Caco-2 (cell line): ENCODE measurements at places on chromosomes 5 and 9. TPM values are rescaled to one million over a fixed set of nuclear protein-coding genes. Genes with fewer than 3 reads are reported as not detected.

The NUTM2G gene
- not detected in 2 replicates for total RNA-seq

The PCDHGA5 gene
- 0.57 and 0.72 TPM in 2 replicates for total RNA-seq

The JAKMIP2 gene
- 0.58 and 1.2 TPM in 2 replicates for total RNA-seq

The SLC24A2 gene
- total RNA-seq = 0.07 TPM in 1 of 2 replicates, not detected in the other

DNA sequence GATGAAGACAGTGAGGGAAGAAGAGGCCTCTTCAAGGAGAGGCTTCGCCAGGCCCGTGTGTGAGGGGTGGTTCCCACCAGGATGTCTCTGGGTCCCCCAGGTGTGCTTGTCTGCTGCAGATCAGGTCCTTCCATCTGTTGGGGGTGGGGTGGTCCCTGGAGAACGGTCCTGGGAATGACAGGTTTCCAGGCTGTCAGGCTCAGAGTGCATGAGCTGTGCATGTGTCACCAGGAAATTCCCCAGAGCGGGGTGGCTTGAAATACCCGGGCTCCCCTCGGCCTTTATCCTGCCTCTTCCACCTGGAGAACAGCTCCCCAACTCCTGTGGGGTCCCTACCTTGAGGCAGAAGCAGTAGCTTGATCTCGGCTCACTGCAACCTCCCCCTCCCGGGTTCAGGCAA lies 118.8 kb downstream of the GAPVD1 start:
- DNase-seq = no peak

DNA sequence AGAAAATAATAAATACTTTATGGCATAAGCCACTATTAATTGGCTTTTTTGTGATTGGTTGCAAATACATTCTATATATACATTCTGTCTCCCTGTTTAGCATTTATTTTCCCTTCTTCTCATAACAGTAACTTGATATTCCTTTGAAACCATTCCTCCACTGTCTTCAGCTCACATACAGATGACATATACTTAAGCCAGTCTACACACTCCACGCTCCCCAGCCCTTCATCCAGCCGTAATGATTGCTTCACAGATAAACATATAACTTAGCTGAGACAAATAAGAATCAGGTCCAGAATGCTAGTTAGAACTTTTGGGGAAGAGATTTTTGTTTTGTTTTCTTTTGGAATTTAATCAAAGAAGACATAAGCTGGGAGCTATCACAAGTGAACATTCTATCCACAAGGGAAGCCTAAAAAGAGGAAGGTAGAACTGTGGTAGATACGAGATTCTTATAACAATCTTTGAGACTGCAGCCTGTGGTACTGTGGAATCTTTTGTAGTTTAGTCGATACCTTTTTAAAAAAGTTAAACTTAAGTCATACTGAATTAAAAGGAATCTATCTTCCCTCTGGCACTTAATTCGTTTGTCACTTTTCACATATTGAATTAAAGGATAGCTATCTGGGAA lies 365.1 kb upstream of the PRR16 start:
- DNase-seq = no peak

- no peak for DNase-seq
Measured at GRCh38 chr9:98906273-98907040, 37.2 kb upstream of the COL15A1 start.

- DNase-seq = no peak
Measured at GRCh38 chr9:84874596-84874995, 205.1 kb downstream of the NTRK2 start.

- no peak for DNase-seq
Measured at GRCh38 chr5:163433271-163433670, 4.1 kb upstream of the CCNG1 start.

GRCh38 chr5:101626572-101626971 lies 669.5 kb downstream of the SLCO4C1 start:
- no peak for DNase-seq

DNA sequence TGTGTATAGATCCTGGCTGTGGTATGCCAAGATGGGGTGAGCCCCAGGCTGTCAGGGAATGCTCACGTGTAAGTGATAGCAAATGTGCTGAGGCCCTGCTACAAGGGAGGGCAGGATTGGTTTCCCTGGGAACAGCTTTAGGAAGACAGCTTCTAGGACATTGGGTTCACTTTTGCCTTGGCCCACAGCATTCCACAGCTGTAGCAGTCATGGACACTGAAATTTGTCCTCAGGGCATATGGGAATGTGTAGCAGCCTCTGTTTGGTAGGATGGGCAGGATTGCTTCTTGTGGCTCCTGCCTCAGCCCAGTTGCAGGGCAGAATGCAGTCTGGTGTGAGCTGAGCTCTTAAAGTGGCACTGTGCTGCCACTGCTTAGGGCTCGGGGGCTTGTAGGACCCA lies 1061.7 kb upstream of the WWC1 start:
- no peak for DNase-seq

DNA sequence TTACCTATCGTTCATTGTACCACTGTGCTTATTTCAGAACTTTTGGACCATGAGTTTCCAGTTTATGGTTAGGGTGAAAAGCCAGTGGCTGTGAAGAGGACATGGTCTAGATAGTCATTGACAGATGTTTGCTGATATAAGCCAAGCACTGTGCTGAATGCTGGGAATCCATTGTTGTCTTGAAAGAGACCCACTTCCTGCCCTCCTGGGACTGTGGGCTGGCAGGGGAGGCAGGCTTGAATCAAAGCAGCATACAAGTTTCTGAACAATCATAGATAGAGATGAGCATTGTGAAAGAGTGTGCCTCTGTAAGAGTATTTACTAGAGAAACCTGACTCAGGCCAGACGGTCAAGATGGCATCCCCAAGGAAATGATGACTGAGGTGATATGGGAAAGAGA lies 73.4 kb downstream of the NMUR2 start:
- DNase-seq = no peak
